ENCODE measurements at places on chromosomes 3 and 15. TPM values are rescaled to one million over a fixed set of nuclear protein-coding genes. Genes with fewer than 3 reads are reported as not detected.

Gene REC114
- total RNA-seq: not detected

GRCh38 chr3:64836097-64836496 lies 148.3 kb upstream of the ADAMTS9 start:
- no peak for DNase-seq

DNA sequence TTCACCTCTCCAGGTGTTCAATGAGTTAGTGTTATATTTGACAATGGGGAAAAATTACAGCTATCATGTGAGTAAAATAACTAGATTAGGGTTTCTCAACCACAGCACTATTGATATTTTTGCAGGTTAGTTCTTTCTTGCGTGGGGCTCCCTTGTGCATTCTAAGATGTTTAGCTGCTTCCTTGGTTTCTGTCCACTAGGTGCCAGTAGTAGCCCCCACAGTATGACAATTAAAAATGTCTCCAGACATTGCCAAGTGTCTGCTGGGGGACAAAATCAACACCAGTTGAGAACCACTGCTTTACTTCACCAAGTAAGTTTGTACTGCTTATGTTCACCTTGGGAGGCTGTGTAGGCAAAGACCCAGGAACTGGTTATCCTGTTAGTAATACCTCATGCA lies 618.7 kb downstream of the EDEM1 start:
- DNase-seq: no peak

GRCh38 chr15:47872208-47872607 lies 154.9 kb downstream of the SEMA6D start:
- no peak for DNase-seq

GRCh38 chr15:95594496-95594895 lies 736.0 kb upstream of the NR2F2 start:
- no peak for DNase-seq

DNA sequence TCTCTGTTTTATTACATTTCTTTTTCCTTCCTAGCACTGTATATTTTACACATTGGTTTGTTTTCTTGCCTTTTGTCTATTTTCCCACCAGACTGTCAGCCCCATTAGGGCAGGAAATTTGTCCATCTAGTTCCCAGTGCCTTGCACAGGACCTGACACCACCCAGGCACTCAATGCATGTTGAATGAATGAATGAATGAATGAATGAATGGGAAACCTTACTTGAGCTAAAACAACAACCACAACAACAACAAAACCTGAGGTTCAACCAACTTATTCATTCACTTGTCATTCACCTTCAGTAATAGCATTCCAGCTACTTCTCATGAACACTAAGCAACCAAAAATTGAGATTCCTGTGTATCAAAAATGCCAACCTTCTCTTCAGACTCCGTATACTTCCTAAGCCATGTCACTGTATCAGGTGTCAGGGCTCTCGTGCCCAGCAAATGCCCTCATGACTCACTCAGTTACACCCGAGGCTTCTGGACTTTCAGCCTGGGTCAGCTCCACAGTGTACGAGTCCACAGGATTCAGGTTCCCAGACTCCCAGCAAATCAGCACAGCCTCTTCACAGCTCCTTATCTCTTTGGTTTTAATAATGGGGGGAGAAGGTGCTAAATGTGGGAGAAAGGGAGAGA lies 37.3 kb downstream of the FSD2 start:
- DNase-seq: peak; percentile 15

- no peak for DNase-seq
Observed at GRCh38 chr3:55090291-55090690, 162.4 kb upstream of the LRTM1 start.

- DNase-seq: peak; percentile 38
Observed at GRCh38 chr3:152375546-152375945, 106.8 kb downstream of the MBNL1 start.

DNA sequence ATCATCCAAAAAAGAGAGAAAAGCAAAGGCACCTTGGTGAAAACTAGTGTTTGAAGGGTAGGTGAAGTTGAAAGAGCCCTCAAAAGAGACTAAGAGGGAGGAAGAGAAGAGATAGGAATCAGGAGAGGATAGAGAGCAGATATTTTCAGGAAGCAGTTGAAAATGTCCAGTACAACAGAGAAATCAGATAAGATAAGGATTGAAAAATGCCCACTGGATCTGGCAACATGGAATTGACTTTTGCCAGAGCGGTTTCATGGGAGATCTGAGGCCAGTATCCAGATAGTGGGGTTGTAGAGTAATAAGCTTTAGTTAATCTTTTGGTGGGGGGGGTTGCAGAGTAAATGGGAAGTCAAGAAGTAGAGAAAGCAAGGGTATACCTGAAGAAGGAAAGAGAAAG lies 337.4 kb downstream of the IL5RA start:
- DNase-seq: no peak

DNA sequence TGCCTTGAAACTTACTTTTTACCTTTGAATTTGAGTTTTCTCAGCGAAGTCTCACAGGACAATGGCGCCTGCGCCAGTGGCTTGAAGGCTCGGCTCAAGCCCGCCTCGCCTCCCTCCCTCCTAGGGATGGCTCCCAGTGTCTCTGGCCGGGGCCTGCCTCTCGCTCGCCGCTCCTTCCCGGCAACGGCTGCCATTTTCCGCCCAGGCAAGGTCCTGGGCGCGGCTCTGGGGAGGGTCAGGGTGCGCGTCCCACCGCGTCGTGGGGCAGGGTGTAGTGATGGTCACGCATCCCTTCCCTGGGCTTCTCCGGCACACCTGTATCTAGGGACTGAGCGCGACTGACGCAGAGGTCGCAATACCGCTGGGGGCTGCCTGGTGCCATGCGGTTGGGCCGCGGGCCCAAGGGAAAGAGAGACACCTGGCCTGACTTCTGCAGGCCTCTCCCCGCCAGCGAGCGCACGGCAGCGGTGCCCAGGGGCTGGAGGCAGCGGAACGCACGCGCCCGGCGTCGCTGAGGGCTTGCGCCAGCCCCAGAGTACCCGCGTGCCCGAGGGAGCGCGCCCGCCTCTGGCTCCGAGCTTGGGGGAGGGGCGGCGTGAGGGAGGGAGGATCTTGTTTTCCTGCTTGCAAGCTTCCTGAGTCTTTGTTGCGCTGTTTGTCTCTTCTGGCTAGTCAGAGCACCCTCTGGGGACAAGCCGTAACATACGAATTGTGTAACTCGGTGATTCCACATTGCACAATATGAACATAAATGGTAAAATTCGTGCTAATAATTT lies 20.7 kb upstream of the FEM1B start:
- peak; percentile 51 for DNase-seq

DNA sequence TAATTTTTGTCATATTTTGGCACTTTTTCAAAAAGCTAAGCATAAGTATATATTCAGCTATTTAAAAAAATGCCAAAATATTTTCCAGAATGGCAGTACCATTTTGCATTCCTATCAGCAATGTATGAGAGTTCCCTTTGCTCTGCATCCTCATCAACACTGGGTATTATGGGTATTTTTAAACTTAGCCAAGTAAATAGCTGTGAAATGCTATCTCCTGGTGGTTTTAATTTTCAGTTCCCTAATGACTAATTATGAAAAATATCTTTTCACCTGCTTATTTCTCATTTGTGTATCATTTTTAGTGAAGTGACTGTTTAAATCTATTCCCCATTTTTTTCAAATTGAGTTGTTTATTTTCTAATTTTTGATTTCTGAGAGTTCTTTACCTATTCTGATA lies 199.7 kb upstream of the NECTIN3 start:
- no peak for DNase-seq

- no peak for DNase-seq
Observed at GRCh38 chr15:74825866-74826265, 561 bp upstream of the CPLX3 start.

DNA sequence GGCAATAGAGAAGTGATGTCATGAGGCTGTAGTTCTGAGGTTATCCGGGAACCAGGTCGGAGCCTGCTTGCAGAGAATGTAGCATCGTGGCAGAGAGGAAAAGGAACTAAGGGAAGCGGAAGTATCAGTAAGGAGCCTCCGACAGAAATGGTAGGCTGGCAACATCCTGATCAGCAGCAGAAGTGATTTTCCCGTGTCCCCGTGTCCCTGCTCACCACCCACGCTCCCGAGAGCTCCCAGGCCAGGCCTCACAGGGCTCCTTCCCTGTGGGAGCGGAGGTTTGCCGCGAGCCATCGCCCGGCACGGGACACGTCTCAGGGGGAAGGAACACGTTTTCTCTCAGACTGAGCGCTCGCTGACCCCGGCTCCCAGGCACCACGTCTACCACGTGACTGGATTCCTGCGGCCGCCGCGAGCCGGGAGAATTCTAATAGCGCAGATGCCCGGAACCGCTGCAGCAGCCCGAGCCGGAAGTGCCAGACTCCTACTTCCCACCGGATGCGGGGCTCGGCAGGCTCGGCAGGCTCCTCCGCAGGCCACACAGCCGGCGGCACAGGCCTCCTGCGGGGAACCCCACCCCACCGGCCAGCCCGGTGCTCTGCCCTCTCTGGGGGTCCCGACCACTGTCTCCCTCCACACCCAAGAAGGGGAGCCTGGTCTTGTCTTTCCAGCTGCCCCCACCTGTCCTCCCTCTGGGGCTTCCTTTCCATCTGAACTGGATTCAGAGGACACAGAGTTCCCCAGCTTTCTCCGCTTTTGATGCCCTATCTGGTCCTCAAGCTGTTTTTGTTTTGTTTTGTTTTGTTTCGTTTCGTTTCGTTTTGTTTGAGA lies 99.3 kb downstream of the BDH1 start:
- peak; percentile 93 for DNase-seq

DNA sequence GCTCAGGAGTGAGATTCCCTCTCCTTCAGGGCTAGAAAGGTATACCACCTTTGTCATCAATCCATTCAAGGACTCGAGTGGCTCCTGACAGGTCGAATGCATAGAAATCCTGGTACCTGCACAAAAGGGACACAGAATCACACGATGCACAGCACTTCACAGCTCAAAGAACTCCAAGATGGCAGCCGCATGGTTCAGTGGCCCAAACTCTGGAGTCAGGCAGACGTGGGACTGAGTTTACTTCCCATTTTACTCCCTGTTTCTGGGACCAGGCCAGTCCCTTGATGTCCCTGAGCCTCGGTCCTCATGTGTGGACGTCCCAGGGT lies 536 bp downstream of the WDR73 start:
- no peak for DNase-seq
